ENCODE measurements at places on chromosomes 7 and 10.

DNA sequence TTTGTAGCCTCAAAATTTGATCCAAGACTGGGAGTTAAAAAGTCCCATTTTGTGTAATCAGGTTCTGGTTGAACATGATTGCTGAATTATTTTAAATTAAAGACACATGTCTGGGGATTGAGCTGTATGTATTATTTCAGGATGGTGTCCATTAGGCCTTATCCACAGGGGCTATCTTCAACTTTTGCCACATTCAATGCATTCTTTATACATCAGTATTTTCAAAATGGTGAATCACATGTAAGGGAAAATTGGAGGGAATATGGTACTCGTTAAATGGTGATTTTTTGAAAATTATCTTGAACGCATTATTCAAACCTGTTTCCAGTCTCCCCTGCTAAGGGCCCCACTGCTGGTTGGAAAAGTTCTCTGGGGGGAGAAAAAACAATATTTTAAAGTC is 367.7 kb upstream of the NPVF start:
- no peak for DNase-seq

GRCh38 chr10:2392145-2392812 is 655.0 kb upstream of the ADARB2 start:
- DNase-seq = no peak

- DNase-seq = no peak
These were observed 554.2 kb downstream of the DNAJB6 start for GRCh38 chr7:157890921-157891401.

DNA sequence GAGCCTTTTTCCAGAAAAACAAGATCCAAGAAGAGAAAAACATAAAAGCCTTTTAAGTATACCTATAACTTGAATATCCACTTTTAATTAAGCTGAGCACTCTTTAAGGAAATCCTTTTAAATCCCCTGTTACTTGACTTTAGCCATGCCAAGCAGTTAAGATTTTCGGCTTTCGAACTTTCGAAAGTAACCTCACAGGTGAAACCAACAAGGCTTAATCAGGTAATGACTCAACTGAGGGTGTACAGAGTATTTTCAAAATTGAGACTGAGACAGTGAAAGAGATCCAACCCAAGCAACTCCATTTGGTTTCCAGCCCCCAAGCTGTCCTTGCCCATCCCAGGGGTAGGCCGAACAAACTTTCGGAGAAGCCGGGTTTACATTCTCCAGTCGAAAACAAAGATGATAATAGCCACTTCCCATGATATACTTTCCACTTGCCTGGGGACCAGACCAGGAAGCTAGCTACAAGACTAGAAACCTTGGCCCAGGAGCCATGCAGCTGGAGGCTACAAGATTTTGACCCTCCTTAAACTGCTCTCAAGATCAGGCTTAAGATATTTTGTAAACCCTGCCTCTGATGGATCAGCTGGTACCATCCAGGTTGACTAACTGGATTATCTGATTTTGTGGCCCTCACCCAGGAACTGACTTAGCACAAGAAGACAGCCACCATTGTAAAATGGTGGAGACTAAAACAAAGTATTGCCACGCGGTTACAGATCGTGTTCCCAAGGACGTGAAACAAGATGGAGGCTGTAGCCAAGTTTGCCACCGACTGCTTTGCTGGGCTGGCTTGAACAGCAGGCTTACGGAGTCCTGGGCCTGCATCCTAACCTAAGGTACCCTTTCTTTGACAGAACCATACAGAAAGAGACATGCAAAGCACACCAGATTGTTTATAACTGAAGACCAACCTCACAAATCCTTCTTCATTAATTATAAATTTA is 32.3 kb downstream of the C1GALT1 start:
- no peak for DNase-seq

- no peak for DNase-seq
These were observed 395.6 kb downstream of the TNS3 start for GRCh38 chr7:47186316-47186715.

- DNase-seq = no peak
These were observed 72.0 kb downstream of the FAM53B start for GRCh38 chr10:124672181-124672638.

- DNase-seq = no peak
These were observed 50.2 kb downstream of the CDK1 start for GRCh38 chr10:60828489-60828852.

GRCh38 chr10:22724773-22725172 is 10.4 kb upstream of the PIP4K2A start:
- no peak for DNase-seq

GRCh38 chr10:101725296-101726114 is 30.5 kb upstream of the FBXW4 start:
- DNase-seq = no peak

DNA sequence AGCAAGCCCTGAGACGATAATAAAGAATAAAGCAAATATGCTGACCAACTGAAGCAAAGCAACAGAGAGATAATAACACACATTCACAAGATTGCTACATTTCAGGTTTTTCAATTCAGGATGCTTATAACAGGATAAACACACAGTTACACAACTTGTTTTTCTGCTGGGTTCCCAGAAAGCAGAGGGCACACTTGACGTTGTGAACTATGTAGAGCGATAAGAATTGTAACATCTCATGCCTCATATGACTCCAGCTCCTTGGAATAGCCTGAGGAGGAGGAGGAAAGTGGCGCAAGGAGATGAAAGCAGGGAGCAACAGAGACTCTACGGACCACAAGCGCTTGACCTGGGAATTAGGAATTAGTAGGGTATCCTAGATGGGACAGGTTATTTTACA is 201.7 kb downstream of the SKAP2 start:
- no peak for DNase-seq
